Stimulated activated CD8-positive, alpha-beta memory T cell treated with anti-CD3 and anti-CD28 coated beads, Interleukin-7, amount 100 ng/mL, for 1 hour (primary cell): ENCODE measurements at places on chromosomes 4 and X.

GRCh38 chrX:54819201-54819600 lies 11.7 kb downstream of the MAGED2 start:
- no peak for DNase-seq

GRCh38 chr4:899556-899906 lies 32.6 kb downstream of the GAK start:
- DNase-seq: no peak

- DNase-seq: no peak
These were observed 47.9 kb upstream of the CD40LG start for GRCh38 chrX:136600059-136600458.

GRCh38 chr4:152308951-152309350 lies 226.9 kb downstream of the FBXW7 start:
- no peak for DNase-seq
